CD4-positive, alpha-beta T cell treated with Interleukin-10 for 1 hour (primary cell): ENCODE measurements at places on chromosomes 7 and 10.
A peak's percentile ranks its signal among the peaks of the same experiment; 100 is the strongest.

- no peak for DNase-seq
Observed at GRCh38 chr10:118339111-118339510, 3.0 kb downstream of the FAM204A start.

DNA sequence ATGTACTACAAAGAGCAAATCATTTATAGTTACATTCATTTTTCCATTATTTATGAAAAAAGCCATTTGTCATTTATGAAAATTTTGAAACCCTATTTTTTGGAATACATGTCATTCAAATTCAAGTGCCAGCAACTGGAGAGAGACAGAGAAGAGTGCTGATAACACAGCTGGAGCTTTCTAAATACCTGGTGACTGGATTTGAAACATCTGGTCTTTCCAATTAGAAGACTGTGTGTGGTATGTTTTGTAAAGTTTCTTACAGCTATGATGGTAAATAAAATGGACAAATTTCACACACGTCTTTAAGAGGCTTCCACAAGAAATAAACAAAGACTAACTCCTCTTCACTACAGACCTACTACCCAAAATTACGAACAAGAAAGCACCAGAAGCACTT, 56.8 kb downstream of the CHCHD3 start:
- DNase-seq, result no peak

DNA sequence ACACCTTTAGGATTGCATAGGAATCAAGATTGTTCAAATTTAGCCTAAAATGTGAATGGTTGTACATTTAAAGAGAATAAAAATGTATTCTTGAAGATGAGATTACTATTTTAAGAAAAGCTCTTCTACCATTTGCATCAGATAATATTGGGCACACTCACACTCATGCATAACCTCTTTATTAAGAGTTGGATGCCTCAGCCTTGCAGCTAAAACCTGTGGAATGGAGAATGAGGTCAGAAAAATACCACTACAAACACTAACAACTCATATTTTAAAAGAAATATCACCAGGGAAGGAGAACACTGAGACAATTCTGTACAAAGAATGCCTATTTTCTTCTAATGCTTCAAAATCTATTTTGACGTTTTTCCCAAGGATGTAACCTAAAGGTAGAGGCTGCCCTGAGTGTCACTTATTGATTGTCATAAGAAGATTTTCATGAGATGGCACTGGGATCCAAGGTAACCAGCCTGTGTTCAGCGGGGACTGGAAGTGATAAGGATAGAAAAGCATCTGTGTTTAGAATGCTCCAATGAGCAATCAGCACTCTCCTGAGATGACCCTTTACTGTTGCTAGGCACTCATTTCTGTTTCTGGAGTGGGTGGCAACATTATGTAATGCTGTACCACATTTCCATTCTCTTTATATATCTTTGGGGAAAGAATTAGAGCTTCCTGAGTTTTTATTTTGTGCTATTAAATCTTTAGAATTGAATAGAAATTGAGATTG, 26.6 kb downstream of the REEP3 start:
- DNase-seq, result no peak

- no peak for DNase-seq
Observed at GRCh38 chr10:94036766-94037033, 43.0 kb downstream of the PLCE1 start.

DNA sequence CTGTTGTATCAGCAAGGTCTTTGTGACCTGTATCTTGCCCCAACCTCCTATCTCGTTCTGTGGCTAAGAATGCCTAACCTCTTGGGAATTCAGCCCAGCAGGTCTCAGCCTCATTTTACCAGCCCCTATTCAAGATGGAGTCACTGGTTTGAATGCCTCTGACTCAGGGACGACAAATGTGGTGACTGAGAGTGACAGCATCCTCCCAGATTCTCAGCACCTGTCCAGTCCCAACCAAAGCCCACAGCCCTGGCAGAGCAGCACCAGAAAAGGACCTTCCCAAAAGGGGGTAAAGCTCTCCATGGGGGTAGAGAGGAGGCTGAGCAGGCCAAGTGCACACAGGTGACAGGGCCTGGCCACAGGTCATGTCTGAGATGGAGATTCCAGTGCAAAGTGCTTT, 35.4 kb upstream of the GPAM start:
- no peak for DNase-seq

DNA sequence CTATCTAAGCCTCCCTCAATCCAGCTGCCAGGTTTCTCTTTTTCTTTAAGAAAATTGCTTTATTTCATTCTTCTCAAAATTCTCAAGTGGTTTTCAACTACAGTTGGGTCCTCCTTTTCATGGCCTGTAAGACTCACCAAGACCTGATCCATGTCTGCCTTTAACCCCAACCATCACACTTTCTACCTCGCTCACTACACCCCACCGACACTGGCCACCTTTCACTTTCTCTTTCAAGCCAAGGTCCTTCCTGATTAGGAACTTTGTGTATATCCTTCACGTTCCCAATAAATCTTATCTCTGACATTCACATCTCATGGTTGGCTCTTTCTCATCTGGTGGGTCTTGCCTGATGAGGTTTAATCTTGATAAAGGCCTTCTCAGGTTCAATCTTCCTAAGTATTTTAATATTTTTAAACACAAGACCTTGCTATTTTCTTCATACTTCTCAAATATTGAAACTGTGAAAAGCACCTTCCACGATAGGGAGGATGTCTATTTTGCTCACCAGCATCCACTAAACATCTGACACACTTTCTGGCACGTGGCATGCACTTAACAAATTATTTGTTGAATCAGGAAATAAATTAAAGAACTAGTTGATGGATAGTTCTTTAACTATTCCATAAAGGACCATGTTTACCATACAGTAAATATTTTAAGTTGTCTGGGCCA, 624.8 kb downstream of the GRID1 start:
- peak; percentile 12 for DNase-seq

- DNase-seq, result no peak
Observed at GRCh38 chr10:12417331-12417730, 68.0 kb downstream of the CAMK1D start.

DNA sequence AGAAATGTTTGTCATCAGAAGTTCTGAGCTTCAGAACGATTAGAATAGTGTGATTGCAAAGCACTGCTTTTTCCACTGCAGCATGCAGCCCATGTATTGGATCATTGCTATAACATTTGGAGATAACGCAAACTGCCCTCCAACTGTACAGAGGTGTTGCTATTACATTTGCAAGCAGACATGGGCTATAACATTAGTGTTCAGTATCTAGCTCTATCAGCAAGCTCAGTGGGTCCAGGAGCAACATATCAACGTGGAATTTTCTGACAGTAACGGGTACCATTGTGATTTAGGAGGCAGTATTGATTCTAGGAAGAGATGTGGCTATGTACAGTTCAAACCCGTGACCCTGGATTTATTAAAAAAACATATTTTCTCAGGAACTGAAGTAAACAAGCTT, 75.8 kb downstream of the AGMO start:
- DNase-seq, result no peak

DNA sequence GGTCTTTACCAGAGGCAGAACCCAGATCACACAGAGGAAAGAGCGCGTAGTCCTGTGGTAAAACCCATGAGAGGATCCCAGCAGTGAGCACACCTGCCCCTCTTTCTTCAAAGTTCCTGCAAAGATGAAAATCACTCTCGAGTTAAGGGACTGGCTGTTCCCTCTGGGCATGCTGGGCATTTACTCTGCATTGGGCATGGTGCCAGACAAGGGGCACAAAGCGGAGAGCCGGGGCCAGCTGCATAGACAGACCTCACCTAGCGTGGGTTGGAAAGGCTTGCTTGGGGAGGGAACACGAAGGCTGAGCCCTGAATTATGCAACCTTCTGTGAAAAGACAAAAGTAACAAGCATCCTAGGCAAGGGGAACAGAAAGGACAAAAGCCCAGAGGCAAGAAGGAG, 120.0 kb upstream of the TCERG1L start:
- no peak for DNase-seq

DNA sequence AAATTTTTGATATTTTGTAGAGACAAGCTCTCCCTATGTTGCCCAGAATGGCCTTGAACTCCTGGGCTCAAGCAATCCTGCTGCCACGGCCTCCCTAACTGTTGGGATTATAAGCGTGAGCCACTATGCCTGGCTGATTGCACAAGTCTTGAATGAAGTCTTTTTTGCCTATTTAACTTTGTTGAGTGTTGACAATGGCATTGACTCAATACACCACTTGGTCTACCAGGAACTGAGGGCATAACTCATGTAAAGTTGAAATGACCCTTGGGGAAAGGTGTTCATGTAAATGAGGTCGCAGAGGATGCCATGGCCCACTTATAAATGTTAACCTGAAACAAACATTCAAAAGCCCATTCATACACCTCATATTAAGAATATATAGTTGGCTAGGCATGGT, 7.4 kb upstream of the UCMA start:
- no peak for DNase-seq

- no peak for DNase-seq
Observed at GRCh38 chr10:44394696-44395381, 9.9 kb upstream of the CXCL12 start.

GRCh38 chr10:43160046-43160920, 22.0 kb downstream of the CSGALNACT2 start:
- no peak for DNase-seq

GRCh38 chr10:28676968-28677887, at the start of gene BAMBI:
TSS of gene BAMBI (plus strand) at chr10:28677521. CDS start at chr10:28677898, 377 bp downstream.
- DNase-seq, result peak; percentile 91

DNA sequence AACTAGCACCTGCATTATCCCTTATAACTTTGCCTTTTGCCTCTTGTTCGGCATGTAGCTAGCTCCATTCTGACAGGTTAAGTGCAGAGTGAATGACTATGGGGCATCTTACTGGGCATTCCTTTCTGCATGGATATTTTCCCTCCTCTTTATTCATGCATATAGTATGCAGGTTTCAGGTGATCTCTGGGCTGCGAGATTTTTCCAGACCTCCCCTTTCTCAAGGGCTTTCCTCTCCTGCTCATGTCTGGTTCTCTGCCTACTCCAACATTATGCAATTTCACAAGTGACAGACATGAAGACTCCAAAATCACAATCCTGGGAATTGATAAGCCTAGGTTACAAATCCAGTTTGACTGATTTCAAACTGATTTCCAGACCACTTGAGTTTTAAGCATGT, 503.8 kb downstream of the NXPH1 start:
- no peak for DNase-seq

GRCh38 chr10:22606164-22606614, 108.2 kb downstream of the PIP4K2A start:
- peak; percentile 68 for DNase-seq

DNA sequence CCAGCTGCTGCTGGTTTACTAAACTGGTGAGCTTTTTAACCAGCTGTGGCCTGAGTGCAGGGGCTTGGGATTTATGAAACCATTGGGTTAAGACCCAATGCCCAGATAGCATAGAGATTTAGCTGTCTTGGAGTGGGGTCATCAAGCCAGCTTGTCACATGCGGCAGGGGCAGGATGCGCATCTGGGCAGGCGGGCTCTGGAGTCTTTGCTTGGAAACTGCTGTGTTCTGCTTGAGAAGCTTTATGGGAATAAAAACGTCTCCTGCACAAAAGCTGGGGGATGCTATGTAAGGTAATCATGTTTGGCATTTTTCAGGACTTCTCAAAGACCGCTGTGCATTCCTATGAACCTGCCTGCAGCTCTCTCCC, 136.3 kb downstream of the MAPK8 start:
- DNase-seq, result no peak

DNA sequence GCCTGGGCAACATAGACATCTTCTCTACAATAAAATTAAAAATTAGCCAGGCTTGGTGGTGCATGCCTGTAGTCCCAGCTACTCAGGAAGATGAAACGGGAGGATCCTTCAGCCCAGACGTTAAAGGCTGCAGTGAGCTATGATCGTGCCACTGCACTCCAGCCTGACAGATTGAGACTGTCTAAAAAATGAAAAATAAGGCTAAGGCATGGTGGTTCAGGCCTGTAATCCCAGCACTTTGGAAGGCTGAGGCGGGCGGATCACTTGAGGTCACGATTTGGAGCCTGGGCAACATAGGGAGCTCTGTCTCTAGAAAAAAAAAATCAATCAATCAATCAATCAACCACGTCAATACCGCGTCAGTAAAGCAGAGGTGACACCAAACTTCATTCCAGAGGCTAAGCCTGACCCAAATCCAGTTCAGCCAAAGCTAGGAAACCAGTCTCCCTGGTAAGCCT, 31.1 kb downstream of the MRPS24 start:
- no peak for DNase-seq

GRCh38 chr7:11343818-11344413, 370.2 kb downstream of the PHF14 start:
- peak; percentile 41 for DNase-seq

DNA sequence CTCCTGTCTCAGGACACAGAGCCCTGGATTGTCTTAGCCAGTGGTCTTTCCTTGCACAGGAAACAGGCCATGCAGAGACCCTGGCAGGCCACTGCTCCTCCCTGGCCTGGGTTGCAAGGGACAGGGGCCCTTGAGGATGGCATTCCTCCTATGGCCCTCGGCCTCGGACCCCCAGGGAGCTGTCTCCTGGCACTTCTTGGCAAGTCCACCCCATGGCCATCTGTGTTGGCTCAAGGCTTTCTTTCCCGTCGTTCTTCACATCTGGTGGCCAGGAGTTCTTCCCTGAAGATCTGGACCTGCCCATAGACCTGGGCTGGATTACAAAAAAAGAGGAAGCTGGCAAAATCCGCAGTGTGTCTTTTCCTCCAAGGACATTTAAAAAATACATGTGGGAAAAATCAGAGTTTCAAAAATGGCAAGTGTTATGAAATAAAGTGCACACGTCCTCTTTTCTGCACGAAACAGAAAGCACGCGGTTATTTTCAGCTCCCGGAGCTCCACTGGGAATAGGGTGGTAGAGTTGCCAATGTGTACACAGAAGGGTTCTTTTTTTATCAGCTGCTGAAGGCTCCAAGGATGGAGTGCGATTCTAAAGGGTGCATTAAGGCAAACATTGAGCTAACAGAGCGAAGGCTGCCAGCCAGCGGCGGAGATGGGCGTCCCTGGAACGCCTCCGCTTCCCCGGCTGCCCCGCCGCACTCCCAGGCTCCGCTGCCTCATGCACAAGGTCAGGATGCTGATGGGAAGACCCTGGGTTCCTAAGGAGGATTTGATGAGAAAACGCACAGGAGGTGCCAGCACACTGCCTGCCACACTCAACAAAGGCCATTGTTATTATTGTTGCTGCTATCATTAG, 62.8 kb upstream of the FAM20C start:
- DNase-seq, result no peak

DNA sequence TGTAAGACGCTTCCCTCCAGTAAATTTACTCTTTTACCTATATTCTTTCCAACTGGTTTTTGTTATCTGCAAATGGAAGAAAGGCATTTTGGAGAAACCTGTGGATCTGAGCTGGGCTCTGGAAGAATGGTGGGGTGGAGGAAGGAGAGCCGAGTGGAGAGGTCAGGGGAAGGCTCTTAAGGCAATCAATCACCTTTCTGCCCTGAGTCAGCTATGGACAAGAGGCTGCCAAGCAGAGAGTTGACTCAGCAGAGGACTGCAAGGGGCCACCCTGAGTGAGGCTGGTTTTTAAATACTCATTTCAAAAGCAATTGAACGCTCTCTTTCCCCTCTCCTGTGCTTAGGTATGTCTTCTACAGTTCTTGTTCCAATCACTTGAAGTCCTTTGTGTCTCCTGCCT, 81.8 kb downstream of the SPAG6 start:
- no peak for DNase-seq
